ENCODE measurements at places on chromosomes 2 and 18. TPM values are rescaled to one million over a fixed set of nuclear protein-coding genes. Genes with fewer than 3 reads are reported as not detected.
A peak's percentile ranks its signal among the peaks of the same experiment; 100 is the strongest.

GRCh38 chr2:197707316-197708213, 2.4 kb downstream of the MARS2 start:
- H3K36me3 ChIP-seq = peaks cover 21% of the 10 kb centered on the region
- H3K27me3 ChIP-seq = no peaks in the 10 kb centered on the region
- H3K27ac ChIP-seq = peak overlapping the region; percentile 38
- peaks cover 49% of the 10 kb centered on the region for H3K4me1 ChIP-seq

- DNase-seq = no peak
- no peak overlapping the region for H3K27ac ChIP-seq
- no peak overlapping the region for H3K4me3 ChIP-seq
- H3K27me3 ChIP-seq = peaks cover 59% of the 10 kb centered on the region
Observed at GRCh38 chr2:85756822-85757435, 3.1 kb downstream of the ATOH8 start.

- H3K4me1 ChIP-seq = no peaks in the 10 kb centered on the region
- peak; percentile 22 for DNase-seq
- H3K36me3 ChIP-seq = no peaks in the 10 kb centered on the region
- no peaks in the 10 kb centered on the region for H3K27me3 ChIP-seq
- H3K4me3 ChIP-seq = no peak overlapping the region
- no peak overlapping the region for H3K27ac ChIP-seq
Observed at GRCh38 chr2:16148632-16149348, 208.4 kb downstream of the MYCN start.

DNA sequence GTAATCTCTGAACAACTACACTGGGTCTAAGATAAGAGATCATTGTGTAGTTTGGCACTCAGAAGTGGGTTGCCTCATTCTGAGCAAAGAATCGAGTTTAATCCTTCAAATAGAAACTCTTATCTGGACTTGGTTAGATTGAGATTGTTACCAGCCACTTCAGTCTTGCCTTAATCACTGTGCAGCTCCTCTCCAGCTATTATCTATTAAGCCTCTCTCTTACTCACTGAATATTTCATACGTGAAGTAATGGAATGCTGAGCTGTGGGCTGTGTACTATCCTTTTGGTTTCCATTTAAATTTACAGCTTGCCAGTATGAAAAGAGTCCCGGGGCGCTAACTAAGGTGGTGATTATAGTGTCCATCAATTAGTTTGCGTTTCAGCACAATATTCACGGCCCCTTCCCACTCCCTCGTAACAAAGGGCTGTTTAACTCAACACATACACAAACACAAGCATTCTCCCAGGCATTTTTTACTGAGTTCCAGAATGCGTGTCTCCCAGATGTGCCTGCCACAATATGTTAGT, 65.7 kb upstream of the NCKAP5 start:
- no peak overlapping the region for H3K4me3 ChIP-seq
- H3K4me1 ChIP-seq = no peaks in the 10 kb centered on the region
- no peaks in the 10 kb centered on the region for H3K36me3 ChIP-seq

DNA sequence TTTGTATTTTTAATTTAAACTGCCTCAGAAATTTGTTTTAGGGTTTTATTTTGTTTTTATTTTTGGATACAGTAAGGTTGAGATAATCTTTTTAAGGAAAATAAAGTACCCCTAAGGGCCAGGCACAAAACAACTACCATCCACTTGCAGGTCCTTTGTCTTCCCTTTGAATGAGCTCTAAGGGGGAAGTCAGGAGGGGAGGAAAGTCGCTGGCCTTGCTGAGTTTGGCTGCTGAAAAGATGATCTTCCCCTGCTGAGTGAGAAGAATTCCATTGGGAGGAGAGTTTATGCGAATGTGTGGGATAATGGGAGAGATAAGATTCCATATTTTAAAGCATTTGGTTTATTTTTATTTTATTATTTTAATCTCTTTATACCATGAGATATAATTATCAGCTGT, 100.7 kb downstream of the ARHGAP15 start:
- H3K27me3 ChIP-seq = no peaks in the 10 kb centered on the region
- H3K27ac ChIP-seq = no peak overlapping the region
- peaks cover 71% of the 10 kb centered on the region for H3K36me3 ChIP-seq
- DNase-seq = no peak
- no peak overlapping the region for H3K4me3 ChIP-seq

GRCh38 chr2:28415010-28415409, 22.4 kb downstream of the FOSL2 start:
- H3K4me3 ChIP-seq = no peak overlapping the region
- H3K4me1 ChIP-seq = peaks cover 48% of the 10 kb centered on the region
- no peak for DNase-seq

DNA sequence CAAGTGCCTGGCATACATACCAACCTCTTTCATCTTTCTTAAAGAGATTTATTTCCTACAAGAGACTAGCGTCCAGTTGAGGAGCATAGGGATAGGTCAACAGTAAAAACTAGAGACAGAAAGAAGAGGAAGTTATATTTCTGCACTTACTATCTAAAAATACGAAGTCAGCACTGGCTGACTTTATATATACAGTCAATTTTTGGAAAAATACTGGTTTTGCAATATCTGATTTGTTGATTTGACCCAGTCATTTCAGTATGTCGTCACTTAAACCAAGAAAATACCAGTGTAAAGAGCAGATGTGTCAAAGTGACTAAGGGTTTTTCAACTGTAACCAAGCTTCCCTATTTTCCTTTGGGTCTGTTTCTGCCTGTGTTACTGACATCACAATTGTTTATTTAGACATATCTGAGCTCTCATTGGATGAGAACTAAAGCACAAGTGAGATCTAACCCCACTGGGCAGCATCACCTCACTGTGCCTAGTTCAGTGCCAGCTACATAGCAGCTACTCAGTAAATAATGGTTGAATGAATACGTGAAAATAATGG, 23.0 kb downstream of the CYTIP start:
- DNase-seq = no peak
- H3K36me3 ChIP-seq = peaks cover 81% of the 10 kb centered on the region
- no peak overlapping the region for H3K4me3 ChIP-seq
- peak overlapping the region; percentile 88 for H3K27ac ChIP-seq
- no peaks in the 10 kb centered on the region for H3K27me3 ChIP-seq
- peaks cover 77% of the 10 kb centered on the region for H3K4me1 ChIP-seq

- no peaks in the 10 kb centered on the region for H3K4me1 ChIP-seq
- no peak overlapping the region for H3K27ac ChIP-seq
- H3K27me3 ChIP-seq = no peaks in the 10 kb centered on the region
- DNase-seq = no peak
Observed at GRCh38 chr18:56191334-56191733, 447.1 kb downstream of the TXNL1 start.

DNA sequence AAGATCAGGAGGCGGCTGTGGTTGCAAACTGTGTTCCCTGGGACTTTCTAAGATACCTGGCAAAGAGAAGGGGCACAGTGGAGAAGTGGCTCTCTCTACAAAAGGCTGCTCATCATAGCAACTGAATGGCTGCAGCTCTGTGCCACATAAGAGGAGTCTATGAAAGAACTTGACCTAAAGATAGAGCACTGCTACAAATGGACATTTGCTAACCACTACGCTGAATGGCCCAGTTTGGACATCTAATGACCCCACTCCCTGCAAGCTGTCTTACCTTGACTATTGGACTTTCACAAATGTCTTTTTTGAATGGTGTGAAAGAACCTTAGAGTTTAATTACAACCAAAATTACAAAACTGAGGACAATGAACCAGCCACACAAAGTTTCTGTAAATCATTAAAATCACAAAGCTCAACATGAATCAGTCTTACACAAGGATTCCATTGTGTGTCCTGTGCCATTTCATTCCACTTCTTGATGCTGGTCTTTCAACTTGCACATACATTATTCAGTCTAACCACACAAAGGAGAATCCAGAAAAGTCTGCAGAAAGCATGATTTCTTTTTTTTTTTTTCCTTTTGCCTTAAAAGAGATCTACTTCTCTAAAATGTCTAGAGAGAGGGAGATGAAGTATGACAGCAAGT, 154.0 kb downstream of the LAMA1 start:
- H3K4me3 ChIP-seq = no peak overlapping the region
- DNase-seq = no peak
- H3K36me3 ChIP-seq = no peaks in the 10 kb centered on the region
- H3K27me3 ChIP-seq = no peaks in the 10 kb centered on the region

GRCh38 chr2:207281436-207281835, 115.7 kb upstream of the KLF7 start:
- H3K36me3 ChIP-seq = no peaks in the 10 kb centered on the region
- H3K27ac ChIP-seq = no peak overlapping the region
- no peak overlapping the region for H3K4me3 ChIP-seq
- no peak for DNase-seq

DNA sequence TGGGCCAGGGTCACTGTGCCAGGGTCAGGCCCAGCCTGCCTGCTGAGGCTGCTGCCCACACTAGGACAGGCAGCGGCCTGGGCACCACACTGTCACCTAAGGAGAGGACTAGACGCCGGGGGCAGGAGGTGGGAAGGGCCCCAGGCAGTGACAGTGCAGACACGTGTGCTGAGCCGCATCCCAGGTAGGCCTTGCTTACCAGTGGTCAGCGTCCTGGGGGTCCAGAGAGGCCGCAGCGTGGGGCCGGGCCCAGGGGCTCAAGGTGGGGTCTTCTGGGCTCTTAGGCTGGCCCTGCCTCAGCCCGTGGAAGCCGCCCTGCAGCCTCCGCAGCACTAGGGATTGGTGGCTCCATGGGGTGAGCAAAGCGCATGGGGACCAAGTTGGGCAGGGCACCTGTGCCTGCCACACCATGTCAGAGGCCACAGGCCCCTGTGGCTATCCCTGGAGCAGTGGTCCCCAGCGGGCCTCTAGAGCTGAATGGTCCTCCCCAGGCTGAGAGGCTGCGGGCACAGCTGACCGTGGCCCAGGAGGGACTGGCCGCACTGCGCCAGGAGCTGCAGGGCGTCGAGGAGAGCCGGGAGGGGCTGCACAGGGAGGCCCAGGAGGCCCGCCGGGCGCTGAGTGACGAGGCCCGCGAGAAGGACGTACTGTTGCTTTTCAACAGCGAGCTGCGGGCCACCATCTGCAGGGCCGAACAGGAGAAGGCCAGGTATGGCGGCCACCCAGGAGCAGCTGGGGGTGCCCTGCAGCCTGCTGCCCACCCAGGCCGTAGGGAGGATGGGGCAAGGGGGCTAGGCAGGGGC, 35.2 kb upstream of the SNED1 start:
- H3K36me3 ChIP-seq = no peaks in the 10 kb centered on the region
- peak; percentile 13 for DNase-seq
- no peaks in the 10 kb centered on the region for H3K4me1 ChIP-seq

GRCh38 chr2:191486584-191487320, 191.2 kb upstream of the NABP1 start:
- no peaks in the 10 kb centered on the region for H3K36me3 ChIP-seq
- H3K4me3 ChIP-seq = no peak overlapping the region
- H3K27ac ChIP-seq = no peak overlapping the region
- peaks cover 7% of the 10 kb centered on the region for H3K27me3 ChIP-seq
- DNase-seq = no peak

GRCh38 chr2:22748909-22749308, 636.1 kb upstream of the KLHL29 start:
- no peak for DNase-seq
- H3K4me1 ChIP-seq = no peaks in the 10 kb centered on the region
- H3K27me3 ChIP-seq = no peaks in the 10 kb centered on the region
- no peak overlapping the region for H3K4me3 ChIP-seq

GRCh38 chr2:197433780-197434438, 919 bp downstream of the SF3B1 start:
- H3K4me1 ChIP-seq = peaks cover 59% of the 10 kb centered on the region
- DNase-seq = peak; percentile 1
- H3K4me3 ChIP-seq = peak overlapping the region; percentile 84
- H3K27me3 ChIP-seq = no peaks in the 10 kb centered on the region

DNA sequence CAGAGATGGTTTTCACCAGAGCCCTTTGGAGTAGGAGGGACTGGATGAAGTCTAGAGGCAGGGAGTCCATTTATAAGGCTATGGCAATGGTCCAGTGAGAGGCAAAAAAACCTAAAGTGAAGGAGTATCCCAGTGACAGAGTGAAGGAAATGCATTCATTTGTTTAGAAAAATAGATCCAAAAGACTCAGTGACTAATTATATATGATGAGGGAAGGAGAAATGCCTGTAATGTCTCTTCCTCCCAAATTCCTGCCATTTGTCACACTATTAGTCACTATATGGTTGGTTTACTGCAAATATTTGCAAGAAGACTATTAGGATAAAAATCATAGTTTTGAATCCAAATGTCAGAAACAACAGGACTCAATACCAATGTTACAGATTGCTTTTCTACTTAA, 104.2 kb downstream of the ZNF521 start:
- H3K4me1 ChIP-seq = no peaks in the 10 kb centered on the region
- no peak for DNase-seq
- no peaks in the 10 kb centered on the region for H3K36me3 ChIP-seq

DNA sequence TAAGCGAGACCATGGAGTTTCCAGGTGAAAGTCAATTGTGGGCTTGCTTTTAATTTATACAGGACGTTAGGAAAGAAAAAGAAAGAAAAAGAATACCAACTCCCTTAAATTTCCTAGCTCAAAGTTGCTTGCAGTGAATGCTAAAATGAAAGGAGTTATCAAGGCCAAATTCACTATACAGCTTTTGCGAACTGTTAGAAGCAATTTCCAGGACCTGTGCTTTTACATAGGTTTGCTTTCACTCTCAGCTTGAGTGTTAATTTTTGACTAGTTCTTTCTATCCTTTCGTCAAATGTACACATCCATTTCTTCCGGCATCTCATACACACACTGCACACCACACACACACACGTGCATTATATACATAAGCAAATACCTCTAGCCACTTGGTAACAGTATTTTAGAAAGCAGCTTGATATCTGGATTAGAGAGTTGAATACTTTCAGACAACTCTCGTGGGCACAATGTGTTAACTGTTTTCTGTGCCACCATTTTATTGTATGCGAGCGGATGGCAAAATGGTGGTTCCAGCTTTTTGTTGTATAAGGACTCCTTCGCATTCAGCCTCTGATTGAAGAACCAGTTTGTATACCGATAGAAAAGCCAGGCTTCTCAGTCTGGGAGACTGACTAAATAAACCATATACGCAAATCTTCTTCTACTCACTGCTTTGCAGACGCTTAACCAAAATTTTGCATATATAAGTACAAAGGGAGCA, 381.8 kb downstream of the MTX2 start:
- peaks cover 52% of the 10 kb centered on the region for H3K27me3 ChIP-seq
- no peak overlapping the region for H3K27ac ChIP-seq
- DNase-seq = no peak
- no peaks in the 10 kb centered on the region for H3K36me3 ChIP-seq

DNA sequence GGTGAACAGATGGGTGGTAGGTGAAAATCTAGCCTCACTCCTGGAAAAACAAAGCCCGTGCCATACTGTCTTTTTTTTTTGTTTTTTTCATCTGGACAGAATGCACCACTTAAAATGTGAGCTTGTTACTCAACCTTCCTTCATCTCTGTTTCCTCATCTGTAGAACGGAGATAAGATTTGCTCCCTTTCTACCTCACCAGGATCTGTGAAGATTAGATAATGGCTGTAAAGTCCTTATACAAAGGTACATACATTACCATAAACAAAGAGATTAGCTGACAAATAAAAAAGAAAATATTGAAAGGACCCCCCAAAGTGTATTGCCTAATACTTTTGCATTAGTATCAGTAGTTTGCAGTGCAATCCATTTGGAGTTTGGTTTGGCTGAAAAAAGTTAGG, 75.4 kb upstream of the ZEB2 start:
- H3K27me3 ChIP-seq = peaks cover 39% of the 10 kb centered on the region
- peaks cover 6% of the 10 kb centered on the region for H3K4me1 ChIP-seq
- H3K27ac ChIP-seq = no peak overlapping the region
- no peaks in the 10 kb centered on the region for H3K36me3 ChIP-seq

SERPINB11 gene
- total RNA-seq = not detected

MAL gene
- total RNA-seq = 202 TPM

ABHD1 gene
- total RNA-seq = 0.20 TPM

CCDC68 gene
- total RNA-seq = not detected

DSG2 gene
- total RNA-seq = 0.10 TPM

DOK1 gene
- total RNA-seq = 46.8 TPM

SOWAHC gene
- 1.1 TPM for total RNA-seq

ASB18 gene
- not detected for total RNA-seq

ZNF804A gene
- total RNA-seq = not detected

GPC1 gene
- total RNA-seq = 7.9 TPM

RAB6C gene
- total RNA-seq = 0.10 TPM

NPPC gene
- not detected for total RNA-seq

MROH2A gene
- total RNA-seq = not detected

NPHP1 gene
- total RNA-seq = 0.45 TPM

All from activated CD4-positive, alpha-beta memory T cell treated with anti-CD3 and anti-CD28 coated beads, Interleukin-2, amount 10 ng/mL, durations not matched to agents 7 days and 5 days (primary cell).